ENCODE measurements at places on chromosomes 11 and 22.

DNA sequence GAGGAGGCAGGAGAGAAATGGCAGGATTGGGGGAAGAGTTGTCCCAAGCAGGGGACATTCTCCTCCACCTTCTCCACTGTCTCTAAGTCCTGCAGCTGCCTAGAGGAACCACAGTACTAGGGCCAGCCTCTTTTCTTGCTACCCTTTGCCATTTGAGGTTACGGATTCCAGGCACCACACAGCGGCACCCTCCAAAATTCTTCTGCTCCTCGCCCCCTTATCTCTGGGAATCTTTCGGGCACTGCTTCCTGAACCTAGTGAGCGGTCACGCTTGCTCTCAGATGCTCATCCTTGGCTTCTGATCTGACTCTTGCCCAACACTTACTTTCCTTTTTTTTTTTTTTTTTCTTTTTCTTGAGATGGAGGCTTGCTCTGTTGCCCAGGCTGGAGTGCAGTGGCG, 26.6 kb upstream of the XBP1 start:
- no peak for DNase-seq

GRCh38 chr11:41578421-41579051, 119.1 kb upstream of the LRRC4C start:
- no peak for DNase-seq

DNA sequence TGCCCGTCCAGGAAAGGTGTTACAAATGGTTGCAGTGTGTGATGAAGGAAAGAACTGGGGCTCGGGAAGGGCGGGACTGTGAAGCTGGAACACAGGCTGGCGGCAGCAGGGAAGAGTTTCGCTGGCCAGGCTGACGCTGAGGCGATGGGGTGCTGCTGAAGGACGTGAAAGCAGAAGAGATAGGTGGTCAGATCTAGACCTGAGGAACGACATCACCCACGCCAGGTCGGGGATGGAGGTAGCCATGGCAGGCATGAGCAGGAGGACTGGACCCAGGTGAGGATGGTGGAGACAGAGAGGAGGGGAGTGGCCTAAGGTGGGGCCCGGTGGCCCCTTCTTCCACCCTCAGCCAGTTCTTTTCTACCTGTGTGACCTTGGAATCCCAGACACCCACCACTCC, 9.1 kb downstream of the CDC42EP2 start:
- DNase-seq: no peak

DNA sequence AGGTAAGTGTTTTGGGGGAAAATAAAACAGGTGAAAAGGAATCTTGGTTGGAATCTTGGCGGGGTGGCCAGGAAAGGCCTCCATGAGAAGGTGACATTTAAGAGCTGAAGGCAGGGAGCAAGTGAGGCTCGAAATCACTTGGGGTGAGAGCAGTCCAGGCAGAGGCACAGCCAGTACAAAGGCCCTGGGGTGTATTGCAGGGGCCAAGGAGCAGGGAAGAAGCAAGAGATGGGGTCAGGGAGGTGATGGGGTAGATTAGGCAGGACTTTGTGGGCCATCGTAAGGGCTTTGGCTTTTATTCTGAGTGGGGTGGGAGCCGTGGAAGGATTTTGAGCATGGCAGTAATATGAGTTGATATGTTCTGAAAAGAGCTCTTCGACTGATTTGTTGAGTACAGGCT, 551.1 kb downstream of the MN1 start:
- no peak for DNase-seq

DNA sequence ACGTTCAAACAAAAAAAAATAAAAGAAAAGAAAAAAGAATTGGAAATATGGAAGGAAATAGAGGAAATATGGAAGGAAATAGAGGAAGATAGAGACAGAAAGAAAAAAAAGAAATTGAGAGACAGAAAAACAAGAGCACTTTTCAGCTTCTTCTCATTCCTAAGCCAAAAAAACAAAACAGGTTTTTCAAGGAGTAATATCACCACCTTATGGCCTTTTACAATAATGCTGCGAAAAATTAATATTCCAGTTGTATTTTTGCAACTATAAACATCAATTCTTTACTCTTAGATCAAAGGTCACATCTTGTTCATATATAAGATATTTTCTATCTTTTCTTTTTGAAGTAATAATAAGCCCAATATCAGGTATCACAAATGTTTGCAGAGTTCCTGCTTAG, 328.3 kb downstream of the FAT3 start:
- DNase-seq: no peak

DNA sequence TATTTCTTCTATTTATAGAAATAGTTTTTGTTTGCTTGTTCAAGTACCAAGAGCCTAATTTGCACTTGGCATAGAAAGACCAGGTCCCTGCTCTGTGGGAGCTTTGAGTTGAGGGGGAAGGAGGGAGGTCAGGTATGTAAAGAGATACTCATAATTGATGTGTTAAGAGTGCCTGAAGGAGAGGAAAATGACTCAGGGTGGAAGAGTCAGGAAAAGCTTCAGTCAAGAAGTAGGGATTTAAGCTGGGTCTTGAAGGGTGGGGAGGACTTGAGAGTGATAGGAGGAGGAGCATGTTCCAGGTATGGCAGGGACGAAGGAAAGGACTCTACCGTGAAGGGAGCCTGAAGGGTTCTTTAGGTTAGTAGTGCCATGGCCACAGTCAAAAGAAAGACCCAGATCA, 9.0 kb downstream of the RBX1 start:
- DNase-seq: no peak

DNA sequence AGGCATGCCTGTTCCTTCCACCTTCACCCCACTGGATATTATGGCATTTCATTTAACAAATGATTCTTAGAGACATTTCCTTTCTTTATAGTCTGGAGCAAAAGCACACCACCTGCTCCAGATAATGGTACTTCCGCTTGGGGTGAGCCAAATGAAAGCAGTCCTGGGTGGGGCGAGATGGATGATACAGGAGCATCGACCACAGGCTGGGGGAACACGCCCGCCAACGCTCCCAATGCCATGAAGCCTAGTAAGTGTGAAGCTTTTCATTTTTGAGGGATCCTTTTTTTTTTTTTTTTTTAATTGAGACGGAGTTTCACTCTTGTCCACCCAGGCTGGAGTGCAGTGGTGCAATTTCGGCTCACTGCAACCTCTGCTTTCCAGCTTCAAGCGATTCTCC, 76.3 kb upstream of the ADSL start:
- no peak for DNase-seq

DNA sequence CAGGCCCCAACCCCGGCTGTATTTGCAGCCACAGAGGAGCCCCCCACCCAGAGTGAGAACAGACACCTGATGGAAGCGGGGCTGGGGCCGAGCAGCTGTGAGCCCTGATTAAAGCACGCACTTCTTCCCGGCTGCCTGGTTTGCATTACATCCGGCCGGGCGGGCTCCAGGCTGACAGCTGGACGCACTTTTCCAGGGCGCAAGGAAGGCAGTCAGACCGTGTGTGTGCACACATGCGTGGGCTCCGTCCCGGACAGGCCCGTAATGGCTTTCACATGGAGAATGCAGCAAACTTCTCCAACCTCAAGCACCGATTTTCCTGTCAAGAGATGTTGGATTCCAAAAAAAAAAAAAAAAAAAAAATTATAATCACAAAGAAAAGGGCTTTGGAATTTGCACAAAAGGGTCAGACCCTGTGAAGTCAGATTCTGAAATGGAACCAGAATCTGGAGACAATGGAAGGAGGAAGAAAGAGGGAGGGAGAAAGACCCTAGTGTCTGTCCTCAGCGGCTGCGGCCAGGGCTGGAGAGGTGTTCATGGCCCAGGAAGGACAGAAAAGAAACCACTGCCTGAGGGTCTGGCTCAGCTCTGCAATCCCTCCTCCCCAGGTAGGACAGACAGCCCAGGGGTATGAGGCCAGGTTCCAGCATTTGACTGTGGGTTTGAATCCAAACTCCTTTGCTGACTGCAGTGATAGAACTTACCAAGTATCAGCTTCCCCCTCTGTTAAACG, 365.5 kb downstream of the MN1 start:
- DNase-seq: no peak

GRCh38 chr11:11940551-11940950, 67.9 kb downstream of the DKK3 start:
- DNase-seq: no peak

Measured in activated T-helper 9 cell treated with anti-CD3 and anti-CD28 coated beads, Interleukin-2, amount 50 U/mL, for 16 hours (primary cell).